Activated naive CD4-positive, alpha-beta T cell treated with anti-CD3 and anti-CD28 coated beads, Interleukin-2, amount 10 ng/mL, durations not matched to agents 7 days and 5 days (primary cell): ENCODE measurements at places on chromosomes 12 and 14.

DNA sequence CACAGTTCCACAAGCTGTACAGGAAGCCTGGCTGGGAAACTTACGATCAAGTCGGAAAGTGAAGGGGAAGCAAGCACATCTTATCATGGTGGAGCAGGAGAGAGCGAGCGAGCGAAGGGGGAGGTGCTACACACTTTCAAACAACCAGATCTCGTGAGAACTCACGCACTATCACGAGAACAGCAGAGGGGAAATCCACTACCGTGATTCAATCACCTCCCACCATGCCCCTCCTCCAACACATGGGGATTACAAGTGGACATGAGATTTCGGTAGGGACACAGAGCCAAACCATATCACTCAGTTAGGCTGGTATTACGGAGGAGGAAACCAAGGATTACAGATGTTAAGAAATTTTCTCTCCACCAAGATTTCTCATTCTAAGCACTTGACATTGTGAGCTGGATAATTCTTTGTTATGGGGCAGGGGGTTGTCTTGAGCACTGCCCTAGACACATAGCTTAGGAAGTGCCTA is 262.0 kb upstream of the G2E3 start:
- no peak for DNase-seq

- no peak for DNase-seq
These were observed 2.7 kb upstream of the SEL1L start for GRCh38 chr14:81536241-81536771.

- no peak for DNase-seq
These were observed 55.6 kb downstream of the PITPNM2 start for GRCh38 chr12:123095078-123095881.

- DNase-seq: no peak
These were observed 49.0 kb downstream of the MSRB3 start for GRCh38 chr12:65327207-65328076.

GRCh38 chr14:31207287-31207754 is 272 bp downstream of the HECTD1 start:
- DNase-seq: no peak

- peak; percentile 59 for DNase-seq
These were observed 1.9 kb upstream of the BCL11B start for GRCh38 chr14:99273766-99274345.
